ENCODE measurements at places on chromosomes 3 and 15.

GRCh38 chr15:33678602-33679001, 289.7 kb upstream of the CHRM5 start:
- DNase-seq = no peak

DNA sequence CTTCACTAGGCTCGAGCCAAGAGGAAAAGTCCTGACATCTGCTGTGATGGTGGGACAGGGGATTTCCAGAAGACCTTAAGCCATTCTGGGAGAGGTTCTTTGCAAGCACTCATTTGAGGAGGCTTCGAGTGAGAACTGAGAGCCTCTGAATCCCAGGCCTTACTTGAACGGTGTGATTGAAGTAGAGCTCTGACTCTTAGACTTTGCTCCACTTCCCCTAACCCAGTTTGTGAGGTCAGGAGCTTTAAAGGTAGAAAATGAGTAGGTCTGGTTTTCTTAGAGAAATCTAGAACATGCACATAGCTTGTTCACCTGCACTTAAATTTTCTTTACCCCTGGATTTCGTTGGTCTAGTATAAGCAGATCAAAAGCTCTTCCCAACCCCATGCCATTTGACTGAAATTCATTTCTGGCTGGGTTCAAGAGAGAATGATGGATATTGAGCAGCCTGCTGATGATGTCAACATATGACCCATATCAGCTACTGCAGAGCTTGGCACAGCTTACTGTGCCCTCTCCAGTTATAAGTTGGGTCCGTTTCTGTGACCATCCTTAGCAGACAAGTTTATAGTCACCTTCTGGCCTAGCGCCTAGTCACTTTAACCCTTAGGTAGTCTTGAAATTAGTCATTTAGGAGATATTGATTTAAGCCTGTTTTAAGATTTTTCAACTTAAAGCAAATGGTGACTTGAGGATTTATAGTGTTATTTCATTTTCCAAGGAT, 229.2 kb upstream of the CHRM5 start:
- DNase-seq = no peak

- DNase-seq = no peak
Observed at GRCh38 chr3:151434151-151434890, 26.5 kb downstream of the IGSF10 start.

- no peak for DNase-seq
Observed at GRCh38 chr3:62670351-62670750, 204.9 kb downstream of the CADPS start.

- no peak for DNase-seq
Observed at GRCh38 chr3:141150081-141150830, 81.4 kb upstream of the PXYLP1 start.

DNA sequence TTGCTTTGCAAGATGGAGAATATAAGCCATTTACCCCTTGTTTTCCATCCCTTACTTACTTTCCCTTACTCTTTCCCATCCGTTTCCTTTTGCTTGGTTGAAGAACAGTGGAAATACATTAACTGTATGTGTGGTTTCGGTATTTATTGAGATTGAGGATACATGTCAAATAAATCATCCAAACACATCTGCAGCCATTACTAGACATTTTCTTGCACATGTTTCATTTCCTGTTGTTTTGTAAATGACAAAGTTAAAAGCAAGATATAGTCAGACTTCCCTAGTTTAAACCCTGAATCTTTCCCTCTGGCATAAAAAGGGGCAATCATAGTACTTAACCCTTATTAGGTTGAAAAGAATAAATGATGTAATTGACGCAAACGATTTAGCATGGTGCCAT, 82.1 kb upstream of the BCHE start:
- no peak for DNase-seq

DNA sequence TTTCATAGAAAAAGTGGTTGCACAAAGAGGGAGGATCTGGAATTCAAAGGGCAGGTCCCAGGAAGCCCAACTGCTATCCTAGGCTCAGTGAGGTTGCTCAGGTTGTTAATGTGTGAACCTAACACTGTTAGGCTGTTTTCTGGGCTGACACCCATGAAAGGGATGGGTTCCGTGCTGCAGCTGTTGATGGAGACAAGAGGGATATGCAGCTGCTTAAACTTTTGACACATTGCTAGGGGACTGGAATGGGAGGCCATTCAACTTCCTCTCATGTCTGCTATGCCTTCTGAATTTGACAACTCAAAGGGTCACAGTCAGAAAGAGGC, 198.0 kb upstream of the NR2E3 start:
- DNase-seq = no peak

DNA sequence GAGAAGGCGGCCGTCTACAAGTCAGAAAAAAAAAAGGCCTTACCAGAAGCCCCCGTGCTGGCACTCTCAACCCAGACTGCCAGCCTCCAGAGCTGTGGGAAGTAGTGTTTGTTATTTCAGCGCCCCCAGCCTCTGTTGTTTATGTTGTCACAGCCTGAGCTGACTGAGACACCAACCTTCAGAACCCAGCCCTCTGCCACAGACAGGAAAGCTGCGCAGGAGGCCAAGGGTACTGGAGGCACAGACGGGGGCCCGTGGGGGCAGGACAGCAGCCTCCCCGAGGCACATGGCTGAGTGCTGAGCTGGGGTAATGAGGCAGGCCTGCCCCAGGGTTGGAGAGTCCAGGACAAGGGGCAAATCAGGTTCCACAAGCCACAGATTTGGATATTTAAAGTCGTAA, 33.7 kb downstream of the HCN4 start:
- no peak for DNase-seq

DNA sequence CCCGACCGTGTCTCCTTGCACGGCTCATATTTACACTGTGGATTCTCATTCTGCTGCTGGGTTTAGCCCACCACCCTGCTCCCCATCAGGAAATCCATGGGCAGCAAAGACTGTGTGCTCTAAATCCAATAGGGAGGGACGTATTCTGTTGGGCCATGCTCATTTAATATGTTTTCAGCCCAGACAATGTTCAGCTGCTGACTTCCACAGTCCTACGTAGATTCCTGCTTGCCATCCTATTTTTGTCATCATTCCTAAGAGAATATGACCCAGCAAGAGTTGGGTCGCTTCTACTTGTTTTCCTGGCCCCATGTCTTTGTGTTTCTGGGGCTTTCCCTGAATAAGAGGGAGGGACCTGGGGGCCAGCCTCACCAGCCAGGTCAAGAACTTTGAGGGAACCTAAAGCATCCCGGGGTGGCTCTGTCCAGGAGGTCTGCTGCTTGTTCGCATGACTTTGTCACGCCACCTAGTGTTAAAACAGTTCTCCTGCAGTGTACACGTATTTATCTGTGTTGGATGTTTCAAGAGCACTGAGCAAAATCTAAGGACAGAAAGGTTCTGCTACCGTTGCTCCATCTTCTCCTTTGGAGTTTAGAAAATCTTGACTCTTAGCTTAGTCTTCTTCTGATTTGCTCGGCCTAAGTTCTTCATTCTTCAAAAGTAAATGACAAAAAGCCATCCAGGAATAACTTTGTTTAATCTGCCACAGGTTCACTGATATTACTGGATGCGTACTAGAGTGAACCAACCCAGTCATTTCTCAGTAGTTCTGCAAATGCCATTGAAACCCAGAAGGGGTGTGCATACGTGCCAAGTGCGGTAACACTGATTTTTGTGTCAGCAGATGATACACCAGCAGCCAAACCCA, 79.8 kb upstream of the NR2E3 start:
- peak; percentile 79 for DNase-seq

DNA sequence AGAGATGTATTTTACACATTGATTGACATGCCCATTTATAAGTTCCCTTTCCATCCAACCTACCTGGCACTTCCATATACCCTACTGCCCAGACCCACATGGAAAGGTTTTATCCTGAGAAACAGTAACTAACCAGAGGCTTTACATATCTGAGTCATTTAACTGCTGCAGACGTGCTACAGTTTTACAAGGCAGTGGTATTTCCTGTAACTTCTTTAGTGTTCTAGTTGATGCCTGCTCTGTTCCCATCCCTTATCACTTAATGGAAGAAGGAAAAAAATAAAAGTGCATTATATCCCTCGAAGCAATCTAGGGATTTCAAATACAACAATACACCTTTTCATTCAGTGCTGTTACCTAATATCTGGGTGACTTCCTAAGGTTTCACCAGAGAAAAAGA, 107.1 kb downstream of the TMCO5A start:
- peak; percentile 62 for DNase-seq

DNA sequence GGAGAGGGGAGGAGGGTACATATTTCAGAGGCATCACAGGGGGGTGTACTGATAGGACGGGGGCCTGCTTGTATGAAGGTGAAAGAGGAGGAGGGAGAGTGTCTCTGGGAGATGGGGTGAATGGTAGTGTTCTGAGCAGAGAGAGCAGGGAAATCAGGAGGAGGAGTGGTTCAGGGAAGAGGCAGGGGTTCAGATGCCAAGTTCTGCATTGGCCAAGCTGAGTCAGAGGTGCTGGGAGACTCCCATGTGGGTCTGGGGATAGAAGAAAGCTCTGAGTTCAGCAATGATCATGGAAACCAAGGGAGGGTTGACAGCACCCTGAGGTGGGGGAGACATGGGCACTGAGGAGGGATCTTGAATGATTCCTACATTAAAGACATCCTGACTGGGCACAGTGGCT, 3.0 kb downstream of the CYP8B1 start:
- DNase-seq = no peak

- DNase-seq = peak; percentile 30
Observed at GRCh38 chr3:23806534-23807423, 1.0 kb downstream of the UBE2E1 start.

DNA sequence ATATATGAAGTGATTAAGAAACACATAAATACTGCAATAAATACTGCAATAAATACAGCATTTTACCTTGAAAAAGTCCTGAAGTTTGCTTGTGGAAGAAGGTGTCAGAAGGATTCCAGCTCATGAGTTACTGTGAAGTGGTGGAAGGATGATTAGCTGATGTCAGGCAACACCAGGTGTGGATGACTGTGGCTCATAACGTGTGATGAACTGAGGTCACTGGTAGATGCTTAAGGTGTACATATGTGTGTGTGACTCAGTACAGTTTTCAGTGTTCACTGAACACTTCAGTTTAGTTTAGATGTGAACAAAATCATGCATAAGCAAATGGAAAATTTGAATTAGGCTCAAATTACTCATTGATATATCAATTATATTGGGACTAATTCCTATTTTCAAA, 1045.0 kb downstream of the NTRK3 start:
- no peak for DNase-seq

DNA sequence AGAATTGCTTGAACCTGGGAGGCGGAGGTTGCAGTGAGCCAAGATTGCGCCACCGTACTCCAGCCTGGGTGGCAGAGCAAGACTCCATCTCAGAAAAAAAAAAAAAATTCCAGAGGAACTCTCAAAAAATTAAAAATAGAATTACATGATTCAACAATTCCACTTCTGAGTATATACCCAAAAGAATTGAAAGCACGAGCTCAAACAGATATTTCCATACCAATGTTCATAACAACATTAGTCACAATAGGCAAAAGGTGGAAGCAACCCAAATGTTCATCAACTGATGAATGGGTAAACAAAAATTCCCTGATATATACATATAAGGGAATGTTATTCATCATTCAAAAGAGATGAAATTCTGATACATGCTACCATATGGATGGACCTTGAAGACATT, 16.9 kb upstream of the MORF4L1 start:
- DNase-seq = no peak

DNA sequence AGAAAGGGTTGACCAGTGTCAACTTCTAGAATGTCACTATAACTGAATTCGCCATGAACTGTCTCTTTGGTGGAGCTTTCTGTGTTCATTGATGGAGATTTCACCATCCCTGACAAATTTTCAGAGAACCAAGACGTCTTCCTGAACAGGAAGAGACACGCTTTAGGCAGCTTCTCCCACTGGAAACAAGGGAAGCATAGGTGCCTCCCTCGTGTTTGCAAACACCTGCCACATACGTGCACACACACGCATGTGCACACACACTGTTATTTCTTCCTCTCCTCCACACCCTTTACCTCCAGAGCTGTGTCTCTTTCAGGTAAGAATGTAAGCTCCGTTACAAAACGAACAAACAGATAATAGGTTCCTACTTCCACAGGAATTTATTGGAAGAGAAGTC, 15.6 kb downstream of the ARRDC4 start:
- DNase-seq = no peak

DNA sequence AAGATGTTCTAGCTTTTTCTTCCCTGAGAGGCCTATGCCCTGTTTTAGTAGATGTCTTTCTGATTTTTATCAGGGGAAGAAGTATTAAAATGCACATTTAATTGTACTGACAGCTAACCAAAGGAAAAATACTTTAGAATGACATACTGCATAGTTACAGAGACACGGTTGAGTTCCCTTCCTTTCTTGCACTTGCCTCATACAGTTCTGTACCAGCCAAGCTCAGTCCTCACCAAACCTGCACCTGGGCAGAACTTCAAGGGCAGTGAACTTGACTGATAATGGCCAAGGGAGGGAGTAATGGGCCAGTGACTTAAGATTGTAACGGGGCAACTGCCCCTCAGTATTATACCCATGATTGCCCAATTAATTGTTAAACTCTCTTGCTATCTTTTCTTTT, 34.1 kb upstream of the RASGRP1 start:
- no peak for DNase-seq

Data from dermis microvascular lymphatic vessel endothelial cell (primary cell).